Breast epithelium (tissue), 4 donors: ENCODE measurements at places on chromosomes 12 and 14. TPM values are rescaled to one million over a fixed set of nuclear protein-coding genes. Genes with fewer than 3 reads are reported as not detected.

The MGAT4C gene
- not detected for total RNA-seq

The KERA gene
- 0.33 TPM for total RNA-seq

The NEDD1 gene
- 11.5 TPM for total RNA-seq

The SMIM41 gene
- total RNA-seq, result not detected

The RTL1 gene
- total RNA-seq, result not detected

The SLC7A8 gene
- 61.9 TPM for total RNA-seq

The WNT1 gene
- not detected for total RNA-seq

The NKX2-1 gene
- not detected for total RNA-seq

The AQP6 gene
- total RNA-seq, result 0.16 TPM

The KCNJ8 gene
- total RNA-seq, result 19.2 TPM

The RPGRIP1 gene
- total RNA-seq, result 0.48 TPM

The PRPF39 gene
- total RNA-seq, result 48.8 TPM

The SLCO1B1 gene
- not detected for total RNA-seq

The SUPT16H gene
- total RNA-seq, result 73.1 TPM

The CLSTN3 gene
- 58.7 TPM for total RNA-seq

The SMOC1 gene
- 5.7 TPM for total RNA-seq

The OAS2 gene
- total RNA-seq, result 9.5 TPM

The SH2B3 gene
- 17.4 TPM for total RNA-seq

The KRT83 gene
- 0.59 TPM for total RNA-seq

The REM2 gene
- total RNA-seq, result 1.2 TPM

The LGR5 gene
- total RNA-seq, result 0.15 TPM

The ASB2 gene
- not detected for total RNA-seq

The PLEKHG7 gene
- total RNA-seq, result 0.15 TPM

The GARIN6 gene
- not detected for total RNA-seq

The CLEC4E gene
- 15.5 TPM for total RNA-seq

The RFC5 gene
- 16.1 TPM for total RNA-seq

The CSRP2 gene
- 89.5 TPM for total RNA-seq

The DDN gene
- total RNA-seq, result 0.16 TPM

The MYF5 gene
- total RNA-seq, result not detected

The ADCK1 gene
- 8.3 TPM for total RNA-seq

The INSM2 gene
- total RNA-seq, result not detected

The MAP1LC3B2 gene
- total RNA-seq, result 8.5 TPM

The DLK1 gene
- total RNA-seq, result 1.2 TPM

The CLEC1B gene
- total RNA-seq, result not detected

The KRT77 gene
- total RNA-seq, result 0.48 TPM

The SLC5A8 gene
- not detected for total RNA-seq

The DLGAP5 gene
- 1.8 TPM for total RNA-seq

The C1S gene
- 622 TPM for total RNA-seq

The TMPRSS12 gene
- total RNA-seq, result not detected

The BCL2L2 gene
- 48.2 TPM for total RNA-seq

The LRRK2 gene
- total RNA-seq, result 11.1 TPM

The CYP27B1 gene
- 0.33 TPM for total RNA-seq

The ITGA7 gene
- 190 TPM for total RNA-seq

The PPFIA2 gene
- 0.98 TPM for total RNA-seq

The RNASE1 gene
- total RNA-seq, result 303 TPM

The ATL1 gene
- total RNA-seq, result 10.4 TPM

The SELPLG gene
- 6.7 TPM for total RNA-seq

The DIO3 gene
- 5.1 TPM for total RNA-seq

The CLMN gene
- 48.5 TPM for total RNA-seq

The DPPA3 gene
- not detected for total RNA-seq

The RASSF8 gene
- 42.6 TPM for total RNA-seq

The OR10G3 gene
- total RNA-seq, result not detected

The B3GNT4 gene
- not detected for total RNA-seq

The CMKLR1 gene
- total RNA-seq, result 9.1 TPM

The OR6C2 gene
- total RNA-seq, result not detected

The PARP11 gene
- total RNA-seq, result 12.3 TPM

The STYK1 gene
- total RNA-seq, result 3.5 TPM

The NOS1 gene
- total RNA-seq, result 0.16 TPM

The GZMB gene
- total RNA-seq, result not detected
